ENCODE measurements at places on chromosomes 16 and 17.

DNA sequence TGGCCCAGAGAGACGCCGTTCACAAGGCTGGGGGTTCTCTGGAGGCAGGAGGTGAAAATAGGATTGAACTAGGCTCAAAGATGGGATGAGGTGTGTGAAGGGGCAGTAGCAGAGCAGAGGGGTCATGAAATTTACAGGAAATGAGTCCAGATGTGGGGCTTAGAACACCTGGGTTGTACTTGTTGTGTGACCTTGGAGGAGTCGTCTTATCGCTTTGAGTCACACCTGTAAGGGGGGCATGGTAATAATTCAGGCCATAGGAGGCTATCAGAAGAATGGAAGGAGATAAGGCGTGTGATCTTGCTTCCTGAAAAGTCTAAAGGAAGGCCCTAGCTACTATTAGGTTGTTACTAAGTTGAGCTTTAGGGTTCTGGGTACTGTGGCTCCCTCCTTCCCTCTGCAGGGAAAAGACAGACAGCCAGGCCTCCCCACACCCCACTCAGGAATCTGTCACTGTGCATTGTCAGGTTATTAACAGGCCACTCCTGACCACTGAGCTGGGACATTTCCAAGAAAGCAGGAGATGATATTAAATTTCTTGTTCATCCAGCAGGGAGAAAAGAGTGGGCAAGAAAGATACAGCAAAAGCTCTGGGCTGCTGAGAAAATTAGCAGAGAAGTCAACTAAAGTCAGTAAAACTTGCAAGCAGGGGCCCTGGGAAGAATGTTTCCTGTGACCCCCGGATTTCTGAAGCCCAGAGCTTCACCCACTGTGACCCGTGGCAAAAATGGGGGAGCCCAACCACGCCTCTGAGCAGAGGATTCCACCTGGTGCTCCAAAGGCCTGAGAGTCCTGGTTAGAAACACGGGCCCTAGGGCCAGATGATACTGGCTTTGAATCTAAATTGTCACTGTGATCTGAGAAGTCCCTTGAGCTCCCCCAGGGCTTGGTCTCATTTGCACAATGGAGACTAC lies 6.0 kb upstream of the CDC42EP4 start:
- no peak for DNase-seq

DNA sequence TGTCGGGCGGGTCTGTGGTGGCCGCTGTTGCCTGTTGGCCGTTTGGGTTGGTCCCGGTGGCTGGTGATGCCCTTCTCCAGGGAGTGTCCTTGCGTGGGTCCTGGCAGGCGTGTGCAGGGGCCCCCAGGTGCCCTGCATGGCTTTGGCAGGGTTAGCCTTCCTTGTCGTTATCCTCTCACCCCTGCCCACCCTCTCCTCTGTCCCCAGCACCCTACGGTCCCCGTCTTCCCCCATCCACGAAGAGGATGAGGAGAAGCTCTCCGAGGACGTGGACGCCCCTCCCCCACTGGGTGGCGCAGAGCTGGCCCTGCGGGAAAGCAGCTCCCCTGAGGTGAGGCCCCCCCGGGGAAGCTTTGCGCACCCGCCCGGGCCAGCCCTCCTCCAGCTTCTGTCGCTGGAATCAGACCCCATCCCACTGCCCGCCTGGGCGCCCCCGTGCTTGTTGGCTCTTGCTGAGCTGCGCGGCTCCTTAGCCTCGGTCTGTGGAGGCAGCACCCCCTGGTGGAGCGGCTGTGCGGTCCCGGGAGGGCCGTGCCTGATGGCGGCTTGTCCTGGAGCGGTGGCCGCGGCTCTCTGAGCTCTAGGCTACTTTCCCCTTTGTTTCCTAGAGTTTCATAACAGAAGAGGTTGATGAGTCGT lies 10.6 kb upstream of the NUDT16L1 start:
- no peak for DNase-seq

DNA sequence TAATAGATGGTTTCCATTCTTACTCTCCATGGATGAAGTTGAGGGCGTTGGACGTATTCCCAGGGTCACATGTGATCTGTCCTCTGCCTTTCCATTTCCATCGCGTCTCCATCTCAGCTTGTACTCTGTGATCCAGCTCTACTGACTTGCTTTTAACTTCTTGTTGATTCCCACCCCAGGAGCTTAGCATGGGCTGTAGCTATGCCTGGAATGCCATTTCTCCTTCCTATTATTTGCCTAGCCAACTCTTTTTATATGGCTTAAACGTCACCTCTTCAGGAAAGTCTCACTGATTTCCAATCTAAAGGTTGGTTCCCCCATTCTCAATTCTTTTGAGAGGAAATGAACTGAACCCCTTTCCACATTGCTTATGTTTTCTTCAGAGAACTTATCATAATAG lies 475.9 kb downstream of the XYLT1 start:
- no peak for DNase-seq

- DNase-seq: no peak
Observed at GRCh38 chr16:48101069-48101674, 54.6 kb downstream of the ABCC12 start.

DNA sequence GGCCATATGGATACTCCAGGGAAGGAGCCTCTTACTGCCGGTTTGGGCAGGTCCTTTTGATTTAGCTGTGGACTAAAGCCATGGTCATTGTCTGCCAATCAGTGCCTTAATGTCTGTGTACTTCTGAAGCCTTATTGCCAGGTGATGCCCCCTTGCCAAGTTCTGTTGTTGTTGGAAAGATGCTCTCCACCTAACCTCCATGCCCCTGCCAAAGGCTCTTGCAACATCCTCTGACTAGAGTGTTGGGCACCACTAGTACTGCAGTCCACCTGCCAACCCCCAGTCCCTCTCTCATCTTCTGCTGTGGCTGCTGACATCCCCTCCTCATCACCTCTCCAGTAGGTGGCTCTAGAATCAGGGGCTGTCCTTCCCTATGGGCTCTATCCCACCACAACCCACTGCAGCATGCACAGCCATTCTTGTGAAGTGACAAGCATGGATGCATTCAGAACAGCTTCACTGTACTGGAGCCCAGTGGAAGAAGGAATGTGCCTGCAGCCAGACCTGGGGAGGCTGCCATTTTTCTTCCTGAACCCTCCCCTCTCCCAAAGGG lies 375.3 kb upstream of the CDH5 start:
- no peak for DNase-seq

GRCh38 chr16:68332411-68333121 lies 21.7 kb downstream of the PRMT7 start:
- DNase-seq: no peak

DNA sequence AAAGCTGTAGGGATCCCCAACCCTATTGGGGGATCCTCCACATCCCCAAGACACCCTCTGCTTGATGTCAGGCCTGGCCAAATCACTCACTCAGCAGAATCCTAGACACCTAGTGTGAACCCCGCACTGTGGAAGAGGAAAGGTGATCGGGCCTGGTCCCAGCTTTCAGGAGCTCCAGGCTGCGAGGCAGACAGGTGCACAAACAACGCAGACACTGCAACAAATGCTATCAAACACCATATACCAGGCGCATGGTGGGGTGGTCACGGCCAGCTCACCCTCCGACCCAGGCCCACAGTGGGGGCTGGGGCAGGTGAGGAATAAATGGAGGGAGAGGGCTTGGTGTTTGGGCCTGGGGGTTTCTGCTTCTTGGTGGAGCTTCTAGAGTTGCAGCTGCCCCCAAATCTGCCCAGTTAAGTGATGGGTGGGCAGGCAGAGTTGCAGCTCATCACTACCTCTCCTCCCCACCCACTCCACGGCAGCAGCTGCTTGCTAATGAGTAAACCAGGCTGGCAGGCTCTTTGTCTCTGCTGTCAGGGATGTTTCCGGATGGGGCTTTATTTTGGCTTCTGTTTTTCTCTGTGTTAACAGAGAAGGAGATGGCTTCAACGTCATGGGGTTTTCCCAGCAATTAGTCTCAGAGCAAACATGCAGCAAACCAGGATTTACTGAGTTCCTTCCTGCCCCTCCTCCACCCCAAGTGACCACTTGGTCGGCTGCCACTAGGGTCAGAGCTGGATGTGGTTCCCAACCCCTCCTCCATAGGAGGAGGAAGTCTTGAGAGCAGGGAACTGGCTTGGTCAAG lies 46.6 kb downstream of the PECAM1 start:
- peak; percentile 43 for DNase-seq

DNA sequence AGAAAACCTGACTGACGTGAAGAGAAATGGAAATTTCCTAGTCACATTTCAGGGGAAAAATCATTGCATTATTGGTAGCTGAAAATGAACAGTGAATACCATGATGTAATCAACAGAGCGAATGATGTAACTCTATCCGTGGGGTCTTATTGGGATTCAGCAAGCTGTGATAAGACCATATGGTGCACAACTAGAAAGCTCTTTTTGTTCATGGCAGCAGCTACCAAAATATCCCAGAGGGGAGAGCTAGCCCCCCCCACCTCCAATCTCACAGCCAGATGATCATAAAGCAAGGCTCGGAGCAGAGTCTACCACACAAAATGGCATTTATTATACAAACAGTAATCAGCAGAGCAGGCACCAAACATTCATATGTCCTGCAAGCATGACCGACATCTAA lies 22.2 kb upstream of the DNAH17 start:
- no peak for DNase-seq

- DNase-seq: no peak
Observed at GRCh38 chr17:41785091-41785858, 1.2 kb downstream of the JUP start.

DNA sequence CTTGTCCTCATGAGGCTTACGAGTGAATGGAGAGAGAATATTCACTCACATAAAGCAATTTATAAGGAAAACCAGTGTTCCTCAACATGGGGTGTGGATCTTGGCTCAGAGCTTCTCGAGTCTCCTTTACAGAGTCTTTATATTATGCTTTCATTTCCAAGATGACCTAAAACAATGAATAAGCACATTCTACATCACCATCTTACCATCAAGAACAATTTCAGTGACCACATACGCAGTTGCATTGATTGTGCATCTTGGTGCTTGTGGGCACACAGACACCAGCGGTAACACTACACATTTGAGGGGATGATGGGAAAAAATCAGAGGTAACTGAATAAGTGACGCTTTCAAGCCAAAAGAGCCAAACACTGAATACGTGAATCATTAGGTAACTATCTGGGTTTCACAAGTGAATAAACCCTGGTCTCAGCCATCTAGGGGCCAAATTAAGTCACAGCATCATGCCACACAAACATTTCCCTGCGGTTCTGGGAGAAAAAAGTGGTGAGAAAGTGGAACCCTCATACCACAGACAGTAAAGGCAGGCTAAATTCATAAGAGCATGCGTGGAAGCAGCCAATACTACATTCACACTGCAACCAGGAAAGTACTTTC lies 9.4 kb downstream of the CWC25 start:
- DNase-seq: no peak

- no peak for DNase-seq
Observed at GRCh38 chr17:74442291-74442669, 10.4 kb downstream of the GPRC5C start.

- peak; percentile 54 for DNase-seq
Observed at GRCh38 chr16:3999479-4000325, 116.5 kb downstream of the ADCY9 start.

DNA sequence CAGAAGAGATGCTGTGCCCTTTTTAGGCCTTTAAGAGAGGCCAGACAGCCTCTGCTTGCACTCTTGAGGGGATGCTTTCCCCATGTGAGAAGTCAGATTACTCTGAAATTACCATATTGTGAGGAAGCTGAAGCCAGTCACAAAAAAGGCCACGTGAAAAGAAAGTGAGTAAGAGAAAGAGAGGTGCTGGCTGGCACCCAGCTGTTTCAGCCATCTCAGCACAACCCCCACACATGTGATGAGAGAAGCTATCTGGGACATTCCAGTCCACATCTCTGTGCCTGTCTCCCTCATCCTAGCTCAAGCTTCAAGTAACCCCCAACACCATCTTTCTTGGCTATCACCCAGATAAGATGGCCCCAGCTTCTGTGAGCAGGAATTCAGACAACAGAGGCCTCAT lies 131.4 kb downstream of the HS3ST2 start:
- no peak for DNase-seq

DNA sequence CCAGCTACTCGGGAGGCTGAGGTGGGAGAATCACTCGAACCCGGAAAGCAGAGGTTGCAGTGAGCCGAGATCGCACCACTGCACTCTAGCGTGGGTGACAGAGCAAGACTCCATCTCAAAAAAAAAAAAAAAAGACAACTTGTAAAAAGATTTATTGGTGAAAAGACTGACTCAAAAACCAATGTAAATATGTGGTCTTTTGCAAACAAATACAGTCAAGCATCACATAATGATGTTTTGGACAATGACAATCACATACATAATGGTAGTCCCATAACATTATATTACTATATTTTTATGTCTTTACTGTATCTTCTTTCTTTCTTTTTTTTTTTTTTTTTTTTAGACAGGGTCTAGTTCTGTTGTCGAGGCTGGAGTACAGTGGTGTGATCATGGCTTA lies 8.3 kb downstream of the CRLF3 start:
- DNase-seq: no peak

DNA sequence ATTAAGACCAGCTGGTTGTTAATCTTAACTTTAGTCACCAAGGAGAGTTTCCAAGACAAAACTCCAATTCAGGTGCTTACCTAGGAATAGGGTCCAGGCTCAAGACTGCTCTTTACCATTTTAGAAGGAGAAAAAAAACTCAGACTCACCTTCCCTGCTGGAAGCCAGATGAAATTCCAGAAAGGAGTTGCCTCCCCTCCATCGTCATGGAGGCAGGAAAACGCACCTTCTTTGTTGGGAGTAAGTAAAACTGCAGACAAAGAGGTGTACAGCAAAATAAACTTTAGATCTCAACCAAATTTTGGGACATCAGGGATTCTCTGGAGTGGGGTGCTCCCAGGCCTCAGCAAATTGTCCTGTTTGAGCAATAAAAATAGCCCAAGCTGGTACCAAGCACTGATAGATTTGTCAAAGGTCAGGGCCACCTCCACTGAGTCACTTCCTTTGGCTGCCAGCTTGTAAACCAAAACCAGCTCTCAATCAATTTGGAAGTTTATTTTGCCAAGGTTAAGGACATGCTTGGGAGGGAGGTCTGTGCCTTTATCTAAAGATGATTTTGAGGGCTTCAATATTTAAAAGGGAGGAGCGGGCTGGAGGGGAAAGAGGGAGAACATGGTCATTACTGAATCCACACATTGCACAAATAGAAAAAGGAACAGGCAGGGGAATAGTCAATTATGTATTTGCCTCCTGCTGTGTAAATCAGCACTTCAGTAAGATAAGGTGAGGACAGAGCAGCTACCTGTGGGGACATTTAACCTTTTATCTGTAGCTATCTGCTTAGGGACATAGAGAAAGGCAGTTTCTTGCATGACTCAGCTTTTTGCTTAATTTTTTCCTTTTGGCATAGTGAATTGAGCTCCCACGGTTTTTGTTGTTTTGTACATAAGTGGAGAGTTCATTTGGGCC lies 1.5 kb upstream of the ALDH3A2 start:
- no peak for DNase-seq

- no peak for DNase-seq
Observed at GRCh38 chr16:67654403-67654911, 5.6 kb downstream of the ACD start.

DNA sequence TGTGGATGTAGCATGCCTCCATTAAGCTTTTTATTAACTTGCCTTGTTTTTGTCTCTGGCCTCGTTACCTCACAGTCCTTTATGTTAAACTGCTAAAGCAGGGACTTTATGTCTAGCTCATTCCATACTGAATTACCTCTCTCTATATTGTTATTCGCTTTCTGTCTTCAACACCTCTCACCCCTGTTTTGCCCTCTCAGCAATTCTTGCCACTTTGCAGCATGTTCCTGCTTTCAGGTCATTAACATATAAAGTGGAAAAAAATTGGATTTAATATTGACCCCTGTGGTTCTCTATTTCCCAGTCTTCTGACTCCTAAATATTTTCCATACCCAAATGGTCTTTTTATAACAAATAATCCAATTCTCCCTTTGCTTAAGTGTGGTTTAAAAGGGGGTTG lies 810.4 kb upstream of the KIF2B start:
- no peak for DNase-seq

- no peak for DNase-seq
Observed at GRCh38 chr16:50263060-50263909, 3.1 kb upstream of the ADCY7 start.

- no peak for DNase-seq
Observed at GRCh38 chr17:82297280-82297713, 20.1 kb downstream of the CD7 start.
